Kidney glomerular epithelial cell (primary cell): ENCODE measurements at places on chromosomes 7 and 10.

DNA sequence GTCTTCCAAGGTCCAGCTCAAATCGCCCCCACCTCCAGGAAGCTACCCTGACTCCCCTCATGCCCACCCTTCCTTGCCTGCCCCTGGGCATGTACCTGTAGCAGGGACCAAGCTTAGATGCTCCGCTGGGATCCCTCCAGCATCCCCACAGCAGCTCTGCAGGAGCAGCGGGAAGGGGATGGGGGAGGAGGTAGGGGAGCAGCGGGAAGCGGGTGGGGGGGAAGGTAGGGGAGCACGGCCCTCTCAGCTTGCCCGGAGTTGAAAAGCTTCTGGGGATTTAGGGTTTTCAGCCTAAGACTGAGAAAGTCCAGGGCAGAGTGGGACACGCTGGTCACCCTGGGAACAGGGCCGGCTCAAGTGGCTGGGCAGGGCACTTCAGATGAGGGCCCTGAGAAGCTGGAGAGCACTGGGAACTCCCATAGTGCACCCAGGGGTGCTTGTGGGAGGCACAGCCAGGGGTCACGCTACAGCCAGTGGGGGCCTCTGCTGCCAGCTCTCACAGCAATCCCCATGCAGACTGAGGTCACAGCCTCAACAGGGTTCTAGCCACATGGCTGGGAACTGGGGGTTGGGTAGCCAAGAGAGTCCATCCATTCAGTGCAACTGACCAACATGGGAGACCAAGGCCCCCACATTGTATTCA lies 13.4 kb downstream of the WDR86 start:
- no peak for DNase-seq

DNA sequence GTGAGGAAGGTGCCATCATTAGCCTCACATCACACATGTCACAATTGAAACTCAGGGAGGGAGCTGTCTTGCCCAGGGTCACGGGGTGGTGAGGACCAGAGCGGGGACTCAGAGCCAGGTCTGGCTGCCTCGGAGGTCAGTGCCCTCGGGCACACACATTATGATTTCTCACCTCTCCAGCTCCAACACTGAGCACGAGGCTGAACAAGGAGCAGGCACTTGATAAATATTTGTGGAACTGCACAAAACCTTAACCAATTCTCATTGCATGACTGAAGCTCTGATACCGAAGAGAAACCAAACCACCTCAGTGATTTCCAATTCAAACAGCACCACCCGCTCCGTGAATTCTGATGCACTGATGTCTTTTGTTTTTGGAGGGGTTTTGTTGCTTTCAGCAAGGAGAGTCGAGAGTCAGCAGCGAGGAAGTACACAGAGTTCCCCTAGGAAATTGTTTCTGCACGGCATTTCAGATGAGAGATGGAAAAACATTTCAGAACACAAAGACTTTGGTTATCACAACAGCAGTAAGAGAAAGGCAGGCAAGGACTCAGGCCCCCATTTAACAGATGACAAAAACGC lies 55.3 kb upstream of the ZMIZ1 start:
- peak; percentile 24 for DNase-seq

- DNase-seq: peak; percentile 97
Observed at GRCh38 chr7:138875794-138876193, 77.8 kb upstream of the ATP6V0A4 start.

- no peak for DNase-seq
Observed at GRCh38 chr7:70356085-70356786, 758.0 kb downstream of the AUTS2 start.

- no peak for DNase-seq
Observed at GRCh38 chr7:51261950-51262795, 54.4 kb downstream of the COBL start.

GRCh38 chr7:516606-517456 lies 2.8 kb downstream of the PDGFA start:
- DNase-seq: peak; percentile 8

DNA sequence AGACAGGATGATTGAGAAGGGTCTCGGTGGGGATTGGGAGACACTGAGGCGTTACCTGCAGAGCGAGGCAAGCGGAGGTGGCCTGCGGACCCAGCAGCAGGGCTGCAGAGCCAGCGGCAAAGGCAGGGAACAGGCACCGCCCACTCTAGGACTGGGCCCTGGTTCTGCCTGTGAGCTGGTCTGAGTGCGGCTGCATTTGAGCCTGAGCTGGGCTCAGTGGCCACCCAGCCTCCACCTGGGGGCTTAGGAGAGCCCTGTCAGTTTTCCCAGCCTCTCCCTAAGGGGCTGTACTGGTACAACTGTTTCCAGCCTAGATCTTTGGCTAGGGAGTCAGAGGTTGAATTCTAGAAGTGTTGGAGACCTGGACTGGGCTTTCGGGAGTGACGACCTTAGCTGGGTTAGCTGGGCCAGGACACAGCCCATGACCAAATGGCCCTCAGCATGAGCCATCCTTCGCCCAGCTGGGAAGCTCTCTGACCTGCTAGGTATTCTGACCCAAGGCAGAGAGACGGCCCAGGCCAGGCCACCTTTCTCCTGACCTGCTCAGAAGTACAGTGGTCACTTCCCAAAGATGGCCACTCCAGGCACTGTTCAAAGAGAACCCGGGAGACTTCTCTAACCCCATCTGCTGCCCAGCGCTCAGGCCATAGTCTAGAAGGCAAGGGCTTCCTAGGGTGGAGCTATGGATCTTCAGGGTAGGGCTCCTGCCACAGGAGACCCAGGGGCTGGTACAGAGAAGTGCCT lies 64.9 kb downstream of the PAX2 start:
- no peak for DNase-seq

- DNase-seq: no peak
Observed at GRCh38 chr10:79352035-79352877, 5.0 kb downstream of the PPIF start.

DNA sequence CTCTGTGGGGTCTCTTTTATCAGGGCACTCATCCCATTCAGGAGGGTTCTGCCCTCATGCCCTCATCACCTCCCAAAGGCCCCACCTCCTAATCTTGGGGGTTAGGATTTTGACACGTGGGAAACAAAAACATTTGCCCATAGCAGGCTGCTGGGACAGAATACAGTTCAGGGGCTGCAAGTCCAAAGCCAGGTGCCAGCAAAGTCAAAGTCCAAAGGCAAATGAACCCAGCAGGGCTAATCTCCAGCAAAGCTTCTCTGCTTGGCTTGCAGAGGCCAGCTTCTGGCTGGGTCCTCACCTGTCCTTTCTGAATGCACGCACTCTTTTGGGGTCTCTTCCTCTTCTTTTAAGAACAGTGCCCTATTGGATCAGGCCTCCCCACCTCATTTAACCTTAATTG lies 359.9 kb downstream of the DPP6 start:
- no peak for DNase-seq

- DNase-seq: no peak
Observed at GRCh38 chr10:52212802-52213201, 101.3 kb upstream of the DKK1 start.

GRCh38 chr7:89826557-89826956 lies 327.7 kb upstream of the STEAP1 start:
- DNase-seq: no peak

GRCh38 chr7:72924386-72924732 lies 536 bp upstream of the POM121 start:
- DNase-seq: no peak

DNA sequence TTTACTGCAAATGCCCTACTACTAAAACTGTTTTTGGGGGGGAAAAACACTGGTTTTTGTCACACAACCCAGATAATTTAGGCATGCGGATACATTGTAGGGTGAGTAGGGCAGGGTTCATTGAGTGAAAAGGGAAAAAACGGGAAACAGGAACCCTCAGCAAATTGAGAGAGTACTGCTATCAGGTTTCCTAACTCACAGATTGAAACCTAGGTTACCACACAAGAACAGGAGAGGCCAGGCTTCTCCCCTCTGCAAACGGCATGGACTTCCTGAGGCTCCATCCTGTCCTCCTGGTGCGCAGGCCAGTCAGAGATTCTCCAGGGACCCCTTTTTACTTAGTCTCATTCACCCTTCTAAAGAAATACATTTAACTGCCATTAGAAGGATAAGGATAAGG lies 30.6 kb downstream of the AVL9 start:
- no peak for DNase-seq

- DNase-seq: no peak
Observed at GRCh38 chr10:132207536-132208461, 21.1 kb downstream of the DPYSL4 start.

DNA sequence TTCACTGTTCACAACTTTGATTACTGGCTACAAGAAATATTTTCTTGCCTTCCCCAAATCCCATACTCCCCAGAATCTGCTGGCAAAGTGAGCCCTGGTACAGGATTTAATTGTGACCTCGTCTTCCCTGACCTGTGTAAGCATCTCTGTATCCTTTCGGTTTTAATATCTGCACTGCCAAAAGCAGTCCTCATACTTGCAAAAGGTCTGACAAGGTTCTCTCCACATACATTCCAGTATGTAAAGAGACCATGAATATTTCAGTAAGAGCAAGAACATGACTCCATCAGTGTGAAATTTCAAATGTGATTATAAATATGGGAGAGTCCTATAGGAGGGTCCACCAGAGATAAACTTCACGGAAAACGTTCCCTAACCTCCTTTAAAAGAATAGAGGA lies 134.0 kb upstream of the TCF7L2 start:
- no peak for DNase-seq

DNA sequence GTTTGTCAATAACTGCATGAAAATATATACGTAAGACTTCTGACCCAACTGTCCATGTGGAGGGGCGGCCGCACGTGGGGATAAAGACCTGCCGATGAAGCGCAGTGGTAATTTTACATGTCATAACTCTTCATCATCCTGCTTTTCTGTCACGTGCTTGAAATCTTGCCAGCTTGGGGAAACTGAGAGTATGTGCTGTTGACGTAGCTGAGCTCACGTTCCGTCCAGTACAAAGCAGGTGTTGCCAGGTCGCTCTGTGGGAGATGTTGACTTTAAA lies 105.1 kb downstream of the INPP5A start:
- DNase-seq: no peak

GRCh38 chr10:16745061-16745460 lies 72.2 kb downstream of the RSU1 start:
- no peak for DNase-seq

DNA sequence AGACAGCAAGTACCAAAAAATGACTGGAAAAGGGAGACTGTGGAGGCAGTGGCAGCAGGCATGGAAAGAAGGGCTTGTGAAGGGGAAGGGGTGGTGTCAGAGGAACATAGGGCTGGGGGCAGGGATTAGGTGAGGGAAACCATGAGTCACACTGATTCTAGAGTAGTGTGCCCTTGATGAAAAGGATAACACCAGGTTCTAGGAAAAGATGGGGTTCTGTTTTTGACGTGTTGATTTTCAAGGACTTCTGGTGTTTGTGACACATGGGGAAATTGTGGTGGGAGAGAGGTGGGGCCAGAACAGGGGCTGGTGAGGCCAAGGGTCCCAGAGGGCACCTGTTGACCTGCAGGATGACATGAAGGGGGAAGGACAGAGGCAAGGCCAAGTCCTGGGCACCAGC lies 57.1 kb downstream of the FIGNL1 start:
- no peak for DNase-seq

DNA sequence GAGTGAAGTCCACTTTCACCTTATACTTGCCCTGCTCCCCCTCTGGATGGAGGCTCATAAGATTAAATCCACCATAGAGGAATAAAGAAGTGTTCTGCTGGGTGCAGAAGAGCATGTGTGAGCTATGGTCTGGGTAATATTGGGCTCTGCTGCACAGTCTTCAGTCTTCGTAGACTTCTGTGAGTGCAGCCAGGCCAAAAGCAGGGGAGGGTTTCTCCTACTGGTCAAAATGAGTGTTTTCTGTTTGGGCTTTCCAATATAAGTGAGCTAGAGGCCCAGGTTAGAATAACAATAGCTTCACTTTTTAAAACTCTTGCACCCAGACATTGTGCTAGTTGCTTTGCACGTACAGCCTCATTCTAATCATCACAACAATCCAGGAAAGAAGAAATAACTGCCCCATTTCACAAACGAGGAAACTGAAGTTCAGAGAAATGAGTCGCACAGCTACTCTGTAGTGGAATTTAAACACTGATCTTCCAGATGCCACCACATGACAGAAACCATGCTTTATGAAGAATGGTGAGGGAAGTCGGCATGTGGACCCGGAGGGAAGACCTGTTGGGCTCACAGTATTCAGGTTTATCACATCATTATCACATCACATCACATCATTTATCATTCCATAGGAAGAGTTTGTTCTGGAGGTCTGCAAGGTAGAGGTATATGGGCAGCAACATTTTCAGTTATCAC lies 23.8 kb upstream of the MSMB start:
- DNase-seq: no peak

DNA sequence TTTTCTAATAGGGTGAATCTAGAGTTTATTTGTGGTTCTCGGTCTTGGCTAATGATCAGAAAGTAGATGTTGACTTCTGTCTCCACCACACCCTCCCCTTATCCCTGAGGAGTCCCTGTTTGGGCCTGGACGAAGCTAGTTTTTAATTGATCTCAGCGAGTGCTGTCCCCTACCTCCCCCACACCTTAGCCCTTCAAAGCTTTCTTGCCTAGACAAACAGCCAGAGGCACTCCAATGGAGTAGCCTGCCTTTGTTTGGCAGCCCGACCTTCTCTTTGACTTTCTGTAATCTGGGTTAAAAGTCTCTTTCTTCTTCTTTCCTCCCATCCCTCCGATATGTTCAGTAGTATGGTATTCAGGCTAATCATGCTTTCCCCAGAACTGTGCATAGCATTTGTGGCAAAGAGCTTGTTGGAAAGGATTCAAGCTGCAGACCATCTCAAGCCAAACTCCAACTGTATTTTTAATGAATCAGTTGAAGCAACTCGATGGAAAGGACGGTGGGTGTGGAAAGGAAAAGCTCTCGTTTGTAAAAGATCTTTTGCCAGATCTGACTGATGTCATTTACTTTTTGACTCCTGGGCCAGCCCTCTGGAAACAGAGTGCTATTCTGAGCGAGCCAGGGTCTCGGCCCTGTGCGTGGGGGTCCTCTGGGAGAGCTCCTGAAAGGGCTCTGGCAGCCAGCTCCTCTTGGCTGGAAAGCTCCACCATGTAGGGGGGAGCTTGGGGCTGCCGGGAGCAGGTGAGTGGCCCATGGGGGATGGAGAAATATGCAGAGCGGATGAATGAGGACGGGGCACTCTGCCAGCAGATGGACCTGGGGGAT lies 4.5 kb downstream of the FAM180A start:
- DNase-seq: no peak

- peak; percentile 63 for DNase-seq
Observed at GRCh38 chr7:110442381-110442837, 648.5 kb upstream of the LRRN3 start.

GRCh38 chr7:96183163-96183670 lies 138.7 kb downstream of the SLC25A13 start:
- no peak for DNase-seq

DNA sequence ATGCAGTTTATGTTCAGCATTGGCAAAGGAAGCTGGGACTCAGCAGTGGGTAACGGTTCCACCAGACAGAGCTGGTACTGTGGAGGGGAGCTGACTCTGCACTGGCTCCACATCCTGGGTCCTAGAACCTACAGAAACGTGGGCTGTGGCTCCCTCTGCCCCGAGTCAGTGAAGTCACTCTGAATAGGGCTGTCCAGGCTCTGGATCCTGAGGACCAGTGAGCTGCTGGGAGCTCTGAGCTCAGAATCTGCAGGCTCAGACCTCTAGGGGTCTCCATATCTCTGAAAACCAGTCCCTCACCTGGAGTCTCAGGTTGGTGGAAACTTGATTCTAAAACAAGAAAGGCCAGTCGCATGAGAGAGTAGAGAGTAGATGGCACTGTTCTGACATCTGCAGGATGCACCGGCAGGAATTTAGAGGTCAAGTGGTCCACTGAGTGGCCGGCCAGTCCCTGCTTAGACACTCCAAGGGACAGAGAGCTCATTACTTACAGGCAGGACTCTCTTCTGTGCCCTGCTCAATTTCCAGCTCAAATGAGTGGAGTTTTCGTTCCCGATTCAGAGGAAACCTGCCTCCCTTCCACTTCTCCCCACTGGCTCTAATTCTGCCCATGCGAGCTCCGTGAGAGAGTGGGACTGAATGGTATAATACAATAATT lies 18.6 kb downstream of the NPFFR1 start:
- peak; percentile 14 for DNase-seq
